Esophagus mucosa (tissue), 1 donor: ENCODE measurements at places on chromosomes 16 and 17.

GRCh38 chr17:51325471-51325870, 65.1 kb downstream of the UTP18 start:
- no peak for ATAC-seq

DNA sequence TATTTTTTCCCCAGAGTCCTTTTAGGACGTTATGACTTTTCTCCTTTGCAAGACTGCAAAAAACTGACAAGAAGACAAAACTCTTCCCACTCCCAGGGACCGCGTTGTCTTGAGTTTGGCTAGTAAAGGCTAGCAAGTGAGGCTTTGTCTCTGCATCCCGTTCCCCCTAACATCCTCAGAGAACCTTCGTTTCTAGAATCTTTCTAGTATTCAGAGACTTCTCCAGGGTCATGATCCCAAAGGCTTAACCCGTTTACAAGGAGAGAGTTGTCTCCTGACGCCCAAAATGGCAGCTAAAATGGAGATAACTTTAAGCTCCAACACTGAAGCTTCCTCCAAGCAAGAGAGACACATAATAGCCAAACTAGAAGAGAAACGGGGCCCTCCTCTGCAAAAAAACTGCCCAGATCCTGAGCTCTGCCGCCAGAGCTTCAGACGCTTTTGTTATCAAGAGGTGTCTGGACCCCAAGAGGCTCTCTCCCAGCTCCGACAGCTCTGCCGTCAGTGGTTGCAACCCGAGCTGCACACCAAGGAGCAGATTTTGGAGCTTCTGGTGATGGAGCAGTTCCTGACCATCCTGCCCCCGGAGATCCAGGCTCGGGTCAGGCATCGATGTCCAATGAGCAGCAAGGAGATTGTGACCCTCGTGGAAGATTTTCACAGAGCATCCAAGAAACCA, 843 bp downstream of the ZNF174 start:
- no peak for ATAC-seq

DNA sequence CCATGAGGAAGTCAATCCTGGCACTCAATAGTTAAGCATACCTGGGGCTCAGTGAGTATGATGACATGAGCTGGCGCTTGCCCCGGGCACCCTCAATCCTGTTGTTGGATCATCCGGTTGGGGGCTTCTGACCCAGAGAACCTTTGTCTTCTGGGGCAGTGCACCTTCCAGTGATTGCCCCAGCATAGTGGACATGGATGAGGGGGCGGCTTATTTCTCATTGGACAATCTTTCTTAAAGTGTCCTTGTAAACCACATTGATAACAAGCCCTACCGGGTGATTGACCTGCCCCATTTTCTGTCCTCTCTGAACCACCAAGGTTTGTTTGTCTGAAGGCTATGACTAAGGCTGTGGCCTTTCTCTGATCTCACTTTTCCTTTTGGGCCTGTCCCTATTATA, 18.2 kb downstream of the IGSF6 start:
- ATAC-seq, result no peak

DNA sequence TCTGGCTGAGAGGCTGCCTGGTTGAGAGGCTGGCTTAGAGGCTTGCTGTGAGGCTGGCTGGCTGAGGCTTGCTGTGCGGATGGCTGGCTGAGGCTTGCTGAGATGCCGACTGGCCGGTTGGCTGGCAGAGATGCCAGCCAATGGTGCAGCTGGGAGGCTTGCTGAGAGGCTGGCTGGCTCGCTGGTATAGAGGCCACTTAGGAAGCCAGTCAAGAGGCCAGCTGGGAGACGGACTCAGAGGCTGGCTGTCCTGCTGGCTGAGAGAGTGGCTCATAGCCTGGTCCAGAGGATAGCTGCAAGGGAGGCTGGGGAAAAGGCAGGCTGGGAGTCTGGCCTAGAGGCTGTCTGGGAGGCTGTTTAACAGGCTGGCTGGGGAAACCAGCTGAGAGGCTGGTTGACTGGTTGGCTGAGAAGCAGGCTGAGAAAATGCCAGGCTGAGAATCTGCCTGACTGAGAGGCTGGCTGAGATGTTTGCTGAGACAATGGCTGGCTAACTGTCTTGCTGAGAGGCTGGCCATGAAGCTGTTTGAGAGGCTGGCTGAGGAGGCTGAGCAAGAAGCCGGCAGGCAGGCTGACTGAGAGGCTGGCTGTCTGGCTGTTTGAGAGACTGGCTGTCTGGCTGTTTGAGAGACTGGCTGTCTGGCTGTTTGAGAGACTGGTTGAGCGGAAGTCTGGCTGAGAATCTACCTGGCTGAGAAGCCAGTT, 37.5 kb upstream of the ACSM2B start:
- no peak for ATAC-seq

DNA sequence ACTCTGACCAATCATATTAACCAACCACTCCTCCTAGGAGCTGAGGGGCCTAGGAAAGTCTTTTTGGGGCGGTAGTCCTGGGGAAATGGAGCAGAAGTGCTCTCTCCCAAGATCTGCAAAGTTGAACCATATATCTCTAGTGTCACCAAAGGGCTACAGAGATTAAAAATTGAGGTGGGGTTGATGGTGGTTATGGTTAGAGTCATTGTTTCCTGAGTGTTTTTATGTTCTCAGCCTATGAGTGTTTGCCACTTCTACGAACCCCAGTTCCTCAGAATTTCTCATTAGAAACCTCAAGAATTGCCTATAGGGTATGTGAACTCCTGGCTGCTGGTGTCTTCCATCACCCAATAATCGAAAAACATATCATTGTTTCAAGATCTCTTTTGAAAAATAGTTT, 217.8 kb downstream of the CDRT15L2 start:
- ATAC-seq, result no peak

- ATAC-seq, result no peak
Measured at GRCh38 chr17:63430223-63430622, 15.9 kb downstream of the CYB561 start.

- peak; percentile 55 for ATAC-seq
Measured at GRCh38 chr17:32497431-32498205, 10.8 kb downstream of the CDK5R1 start.
